ENCODE measurements at places on chromosomes 1 and 21.
A peak's percentile ranks its signal among the peaks of the same experiment; 100 is the strongest.

DNA sequence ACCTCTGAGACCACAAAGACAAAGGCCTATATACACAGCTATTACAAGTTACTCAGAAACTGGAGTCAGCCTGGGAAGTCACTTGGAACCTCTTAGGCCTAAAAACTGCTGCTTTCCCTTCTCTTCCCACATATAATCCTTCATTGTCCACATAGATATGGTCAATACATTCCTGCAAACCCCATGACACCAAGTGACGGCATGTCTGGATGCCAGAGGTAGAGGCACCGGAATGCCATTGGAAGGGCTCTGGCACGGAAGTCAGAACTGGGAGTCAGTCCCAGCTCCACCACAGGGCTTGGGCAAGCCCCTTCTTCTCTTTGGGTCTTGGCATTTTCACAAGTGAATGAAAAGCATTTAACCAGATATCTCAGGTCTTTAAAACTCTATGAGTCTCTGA is 204.7 kb downstream of the MATN1 start:
- DNase-seq = no peak

DNA sequence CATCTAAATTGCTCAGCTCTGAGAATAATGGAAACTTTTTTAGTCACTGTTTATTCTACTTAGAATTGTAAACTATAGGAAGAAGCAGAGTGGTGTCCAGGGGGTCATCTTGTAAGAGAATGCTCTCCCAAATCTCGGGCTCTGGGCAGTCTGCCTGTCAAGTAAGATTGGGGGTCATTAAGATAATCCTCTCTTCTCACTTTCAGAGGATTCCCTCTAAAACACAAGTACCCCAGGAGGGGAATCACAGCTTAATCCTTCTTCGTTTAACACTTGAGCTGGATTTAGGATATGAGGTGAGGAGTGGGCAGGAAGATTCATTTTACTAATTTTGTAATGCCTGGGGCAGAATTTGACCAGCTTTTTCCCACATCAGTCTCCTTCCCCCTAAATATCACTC is 81.2 kb downstream of the RPS6KA1 start:
- DNase-seq = no peak

- DNase-seq = no peak
Measured at GRCh38 chr1:116874733-116875249, 34.9 kb upstream of the PTGFRN start.

GRCh38 chr1:81406292-81406999 is 394.3 kb upstream of the ADGRL2 start:
- DNase-seq = no peak

DNA sequence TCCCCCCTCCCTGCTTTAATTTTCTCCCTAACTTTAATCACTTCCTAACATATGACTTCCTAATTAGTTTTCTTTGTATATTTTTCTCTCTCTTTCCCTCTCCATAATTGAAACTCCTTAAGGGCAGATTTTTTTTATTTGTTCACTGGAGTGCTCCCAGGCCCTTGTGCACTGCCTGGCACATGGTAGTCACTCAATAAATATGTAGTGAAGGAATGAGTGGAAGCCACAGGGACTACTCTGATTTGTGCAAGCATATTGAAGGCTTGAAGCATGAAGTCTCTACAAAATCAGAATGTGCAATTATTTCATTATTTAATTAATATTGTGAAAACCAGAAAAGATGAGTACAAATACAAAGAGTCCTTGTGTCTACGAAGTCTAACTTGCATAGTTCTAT is 41.5 kb downstream of the SNX7 start:
- DNase-seq = peak; percentile 66

- no peak for DNase-seq
Measured at GRCh38 chr1:151858030-151858746, 4.7 kb upstream of the THEM5 start.

DNA sequence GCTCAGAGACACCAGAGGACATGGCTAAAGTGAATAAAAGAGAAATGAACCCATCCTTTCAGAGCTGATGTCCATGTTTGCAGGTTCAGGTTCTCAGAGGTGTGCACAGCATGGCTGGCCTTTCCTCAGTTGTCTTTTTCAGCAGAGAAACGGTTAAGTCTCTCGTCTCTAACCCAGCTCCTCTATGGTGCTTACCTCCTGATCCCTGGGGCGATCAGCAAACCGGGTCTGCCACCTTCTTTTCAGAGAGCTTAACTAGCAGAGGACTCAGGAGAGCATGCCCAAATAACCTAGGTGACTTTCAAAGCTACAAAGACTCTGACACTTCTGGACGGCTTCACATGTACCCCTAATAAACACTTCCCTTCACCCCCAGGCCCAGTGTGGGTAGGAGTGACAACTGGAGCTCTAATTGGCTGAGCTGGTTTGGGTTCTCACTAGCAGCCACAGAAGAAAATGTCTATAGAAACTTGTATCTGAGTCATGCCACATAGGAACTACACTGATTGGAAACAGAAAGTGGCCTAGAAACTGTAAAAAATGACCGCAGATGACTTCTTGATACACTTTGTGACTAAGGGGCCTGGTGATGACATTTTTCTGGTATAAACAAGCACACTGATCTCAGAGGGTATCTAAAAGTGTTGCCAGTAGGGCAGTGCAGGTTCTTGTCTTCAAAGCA is at the start of gene AIM2:
TSS of gene AIM2 (minus strand) at position 329 of the 682 bp plus-strand sequence. CDS start 3,267 bp downstream, outside the sequence.
- DNase-seq = peak; percentile 52

GRCh38 chr1:169692756-169693460 is 18.5 kb downstream of the SELL start:
- no peak for DNase-seq

Measured in fibroblast of skin of abdomen (primary cell).